ENCODE measurements at places on chromosomes 7 and 10. TPM values are rescaled to one million over a fixed set of nuclear protein-coding genes. Genes with fewer than 3 reads are reported as not detected.

DNA sequence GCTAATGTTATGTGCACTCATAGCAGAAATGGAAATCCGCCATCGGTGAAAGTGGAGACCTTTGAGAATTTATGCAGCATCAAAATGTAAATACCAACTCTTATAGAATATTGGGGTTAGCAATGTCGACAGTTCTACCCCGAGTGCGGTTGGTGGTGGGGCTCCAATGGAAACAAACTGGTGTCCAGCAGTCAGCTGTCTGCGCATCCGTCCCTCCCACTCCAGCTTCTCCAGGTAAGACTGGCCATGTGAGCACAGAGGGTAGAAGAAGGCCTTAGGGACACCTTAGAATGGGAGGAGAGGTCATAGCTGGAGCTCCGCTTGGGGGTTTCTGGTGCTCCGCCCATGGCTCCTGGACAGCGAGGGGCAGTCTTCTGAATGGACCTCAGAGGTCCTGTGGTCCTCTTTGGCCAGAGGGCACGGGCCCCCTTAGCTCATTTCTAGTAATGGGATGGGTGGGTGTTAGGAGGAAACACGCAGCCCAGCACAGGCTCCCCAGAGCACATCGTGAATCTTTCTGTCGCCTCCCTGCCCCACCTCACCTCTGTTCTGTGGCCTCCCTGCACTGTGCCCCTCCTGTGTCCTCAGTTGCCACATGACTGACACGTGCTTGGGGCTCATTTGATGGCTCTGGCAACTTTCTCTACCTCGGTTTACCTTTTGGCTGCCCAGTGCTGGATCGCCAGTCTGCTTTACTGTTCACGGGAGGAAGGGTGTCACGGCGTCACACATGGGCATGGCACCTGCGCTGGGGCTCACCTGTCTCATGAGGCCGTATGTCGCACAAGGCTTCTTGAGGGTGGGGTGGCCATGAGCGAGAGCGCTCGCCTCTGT, 50.0 kb downstream of the MGMT start:
- no peak for DNase-seq

- no peak for DNase-seq
These were observed 29.7 kb downstream of the UNC5B start for GRCh38 chr10:71241830-71242621.

DNA sequence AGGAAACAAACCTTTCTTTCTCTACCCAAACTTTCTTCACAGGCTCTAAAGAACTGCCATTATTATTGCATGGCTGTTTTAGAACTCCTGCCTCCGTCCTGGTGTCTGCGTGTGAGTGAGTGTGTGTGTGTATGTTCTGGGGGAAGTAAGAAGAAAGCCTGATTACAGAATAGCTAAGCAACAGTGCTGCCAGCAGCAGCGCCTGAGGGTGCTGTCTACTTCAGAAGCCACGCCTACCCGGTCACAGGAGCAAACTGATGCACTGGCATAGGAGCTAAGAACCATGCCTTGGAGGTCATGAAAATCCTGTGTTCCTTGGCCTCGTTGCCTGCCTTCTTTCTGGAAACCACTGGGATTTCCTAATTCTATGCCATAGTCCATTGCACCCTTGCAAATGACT, 25.2 kb downstream of the LIPK start:
- no peak for DNase-seq

DNA sequence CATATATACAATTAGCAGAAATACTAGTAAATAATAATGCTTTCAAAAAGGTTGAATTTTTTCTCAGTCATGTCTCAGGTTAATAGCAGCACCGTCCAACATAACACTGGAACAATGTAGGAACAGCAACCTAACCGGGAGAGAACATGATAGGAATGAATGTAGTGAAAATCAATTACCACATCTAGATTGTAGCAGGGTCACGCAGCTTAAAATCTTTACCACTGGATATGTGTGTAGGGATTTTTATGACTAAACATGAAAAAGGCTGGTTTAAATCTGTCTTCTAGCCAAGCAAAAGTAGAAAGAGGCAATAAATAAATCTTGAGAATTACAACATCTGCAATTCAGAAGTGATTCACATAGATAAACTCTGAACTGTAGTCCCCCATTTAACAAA, 326.0 kb downstream of the DGKB start:
- no peak for DNase-seq

DNA sequence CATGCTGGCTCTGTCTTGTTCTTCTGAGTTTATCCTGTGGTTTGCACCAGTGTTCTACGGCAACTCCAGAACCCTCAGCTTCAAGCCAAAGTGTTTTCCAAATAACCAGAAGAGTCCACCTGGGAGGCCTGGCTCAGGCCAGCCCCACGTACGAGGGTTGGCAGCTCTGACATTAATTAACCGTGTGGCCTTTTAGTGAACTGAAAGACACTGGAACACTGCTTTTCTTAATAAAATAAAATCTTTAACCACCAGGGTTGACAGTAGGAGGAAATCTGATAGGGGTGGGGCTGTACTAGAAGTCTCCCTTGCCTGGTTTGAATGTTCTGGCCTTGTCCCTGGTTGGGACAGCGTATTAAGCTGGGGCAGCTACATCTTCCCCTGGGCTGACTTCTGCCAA, 64.9 kb downstream of the SYPL1 start:
- DNase-seq, result no peak

DNA sequence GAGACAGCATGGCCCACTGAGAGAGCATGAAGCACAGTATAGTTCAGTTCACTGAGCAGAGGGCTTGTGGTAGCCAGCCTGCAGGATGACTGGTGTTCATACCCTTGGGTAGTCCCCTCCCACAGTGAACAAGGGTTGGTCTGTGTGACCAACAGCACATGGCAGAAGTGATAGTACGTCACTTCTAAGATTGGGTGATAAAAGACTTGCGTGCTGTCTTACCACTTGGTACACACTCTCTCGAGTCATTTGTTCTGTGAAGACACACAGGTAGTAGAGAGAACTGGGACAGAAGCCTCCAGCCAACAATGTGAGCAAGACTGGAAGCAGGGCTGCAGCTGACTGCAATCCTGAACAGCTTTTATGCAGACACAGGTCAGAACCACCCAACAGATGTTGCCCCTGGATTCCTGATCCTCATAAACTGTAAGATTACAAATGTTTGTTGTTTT, 14.6 kb downstream of the EPC1 start:
- DNase-seq, result no peak

GRCh38 chr10:102676534-102677315, 32.4 kb downstream of the TRIM8 start:
- DNase-seq, result no peak

DNA sequence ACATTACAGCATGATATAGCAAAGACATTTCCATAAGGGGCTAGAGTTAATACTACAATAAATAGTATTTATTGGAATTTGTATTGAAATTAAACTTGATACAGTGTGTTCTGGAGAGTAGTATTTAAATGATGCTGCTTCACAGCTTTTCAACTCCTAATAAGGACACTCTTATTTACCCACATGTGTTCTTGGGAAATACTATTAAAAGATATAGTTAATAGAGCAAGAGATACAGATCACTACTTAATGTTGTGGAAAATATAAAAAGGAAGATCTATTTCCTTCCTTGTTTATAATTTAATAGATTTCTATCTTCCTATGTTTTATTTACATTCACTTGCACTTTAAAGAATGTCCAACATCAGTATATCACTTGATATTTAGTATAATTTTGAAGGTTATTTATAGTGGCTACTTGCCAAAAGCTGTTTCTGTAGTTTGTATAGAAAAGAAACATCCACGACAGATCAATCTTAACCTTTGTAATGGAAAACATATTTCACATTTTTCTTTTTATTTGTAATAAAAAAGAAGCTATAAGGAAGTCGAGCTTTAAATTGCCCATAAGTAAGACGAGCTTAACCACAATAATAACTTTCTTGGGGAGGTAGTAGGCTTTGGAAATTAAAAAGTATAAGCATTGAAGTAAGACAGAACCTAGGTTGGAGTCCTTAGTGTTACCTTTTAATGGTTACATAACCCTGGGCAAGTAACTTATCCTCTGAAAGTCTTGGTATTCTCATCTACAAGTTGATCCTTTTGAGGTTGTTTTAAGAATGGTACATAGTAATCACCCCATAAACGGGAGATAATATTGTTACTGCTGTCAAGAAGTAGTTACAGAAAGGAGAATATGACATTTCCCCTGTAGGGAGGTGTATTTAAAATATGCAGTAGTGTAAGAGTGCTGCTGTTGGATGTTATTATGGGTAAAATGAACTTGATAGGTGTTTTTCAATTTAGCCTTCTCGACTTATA, 32.8 kb downstream of the CPED1 start:
- DNase-seq, result no peak

DNA sequence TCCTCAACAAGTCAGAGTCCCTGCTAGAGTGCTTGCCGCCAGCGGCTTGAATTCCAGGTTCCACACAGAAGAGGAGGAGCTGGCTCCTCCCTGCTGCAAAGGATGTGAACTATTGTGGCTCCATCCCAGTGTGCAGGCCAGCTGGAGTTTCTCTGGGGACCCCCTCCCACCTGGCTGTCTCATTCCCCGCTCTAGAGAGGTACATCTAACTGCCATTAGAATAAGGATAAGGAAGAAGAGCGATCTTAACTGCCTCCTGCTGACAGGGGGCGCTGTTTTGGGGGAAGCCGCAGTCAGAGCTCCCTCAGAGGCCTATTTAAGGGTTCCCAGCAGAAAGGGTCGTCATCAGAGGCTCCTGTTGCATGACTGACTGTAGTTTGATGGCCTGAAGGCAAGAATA, 40.8 kb upstream of the HECW1 start:
- DNase-seq, result no peak

DNA sequence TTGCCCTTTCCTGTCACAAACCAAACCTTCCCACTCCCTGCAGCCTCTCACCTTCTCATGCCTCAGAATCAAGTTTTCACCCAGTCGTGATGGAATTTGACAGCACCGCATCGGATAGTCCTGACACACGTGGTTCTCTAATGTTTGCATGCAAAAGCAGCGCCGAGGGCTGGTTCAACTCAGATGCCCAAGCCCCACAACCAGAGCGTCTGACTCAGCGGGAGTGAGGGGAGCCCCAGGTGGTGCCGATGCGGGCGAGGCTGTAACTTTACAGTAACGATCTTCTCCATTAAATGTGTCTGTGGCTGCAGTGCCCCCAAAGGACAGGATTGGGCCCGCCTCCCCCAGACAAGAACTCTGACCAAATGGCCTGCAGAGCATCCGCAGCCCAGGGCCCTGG, 284.5 kb downstream of the CELF2 start:
- no peak for DNase-seq

- DNase-seq, result no peak
These were observed 69.4 kb downstream of the LRRN3 start for GRCh38 chr7:111160297-111160696.

DNA sequence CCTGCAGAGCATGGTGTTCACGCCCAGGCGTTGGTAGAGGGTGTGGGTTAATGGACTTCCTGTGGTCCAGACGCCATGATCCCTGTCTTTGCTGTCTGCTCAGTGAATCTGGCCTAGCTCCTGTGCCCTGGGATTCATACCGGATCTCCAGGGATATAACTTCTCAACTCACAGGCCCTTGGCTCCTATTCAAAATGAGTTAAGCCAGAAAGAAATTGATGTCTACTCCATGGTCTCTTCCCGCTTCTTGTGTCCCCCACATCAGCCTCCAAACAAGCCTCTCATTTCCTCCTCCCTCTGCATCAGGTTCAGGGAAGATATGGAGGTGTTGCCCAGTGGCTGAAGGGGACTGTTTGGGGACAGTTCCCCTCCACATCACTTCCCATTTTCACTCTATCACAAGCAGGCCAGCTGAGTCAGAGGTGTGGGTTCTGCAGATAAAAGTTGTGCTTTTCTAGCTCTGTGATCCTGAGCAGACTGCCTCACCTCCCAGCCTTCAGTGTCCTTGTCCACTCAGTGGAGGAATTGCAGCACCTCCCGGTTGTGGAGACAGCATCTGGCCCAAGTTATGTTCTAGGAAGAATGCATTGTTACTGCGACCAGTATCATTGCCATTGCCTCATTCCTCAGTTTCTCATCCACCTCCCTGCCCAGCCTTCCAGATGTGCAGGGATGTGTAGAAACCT, 22.5 kb downstream of the AKR1E2 start:
- no peak for DNase-seq

Gene FBXL13
- polyA plus RNA-seq, result not detected

Gene WEE2
- polyA plus RNA-seq, result not detected

Gene MNX1
- polyA plus RNA-seq, result not detected

Gene CYP26C1
- 0.07 TPM for polyA plus RNA-seq

Gene SMO
- 49.1 TPM for polyA plus RNA-seq

Gene TDRD1
- polyA plus RNA-seq, result 0.14 TPM
